Stimulated activated CD8-positive, alpha-beta memory T cell treated with anti-CD3 and anti-CD28 coated beads, Interleukin-7, amount 100 ng/mL, for 1 hour (primary cell): ENCODE measurements at places on chromosomes 4 and X.

DNA sequence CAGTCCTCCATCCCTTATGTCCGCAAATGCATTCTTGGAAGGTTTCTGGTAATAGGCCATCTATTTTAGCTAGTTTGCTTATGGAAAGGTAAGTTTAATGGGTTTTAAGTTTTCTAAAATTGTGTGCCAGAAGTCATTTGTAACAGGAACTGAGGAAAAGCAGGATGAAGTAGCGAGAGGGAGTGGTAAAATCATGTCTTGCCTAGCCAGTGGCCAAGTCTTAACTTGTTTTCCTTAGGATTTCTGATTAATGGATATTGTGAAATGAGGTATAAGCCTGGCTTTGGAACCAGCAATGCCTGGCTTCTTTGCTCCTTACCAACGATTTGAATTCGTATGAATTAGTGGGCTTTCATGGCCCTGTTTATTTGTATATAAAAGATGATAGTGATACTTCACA, 7.3 kb downstream of the SEC24B start:
- DNase-seq, result no peak

DNA sequence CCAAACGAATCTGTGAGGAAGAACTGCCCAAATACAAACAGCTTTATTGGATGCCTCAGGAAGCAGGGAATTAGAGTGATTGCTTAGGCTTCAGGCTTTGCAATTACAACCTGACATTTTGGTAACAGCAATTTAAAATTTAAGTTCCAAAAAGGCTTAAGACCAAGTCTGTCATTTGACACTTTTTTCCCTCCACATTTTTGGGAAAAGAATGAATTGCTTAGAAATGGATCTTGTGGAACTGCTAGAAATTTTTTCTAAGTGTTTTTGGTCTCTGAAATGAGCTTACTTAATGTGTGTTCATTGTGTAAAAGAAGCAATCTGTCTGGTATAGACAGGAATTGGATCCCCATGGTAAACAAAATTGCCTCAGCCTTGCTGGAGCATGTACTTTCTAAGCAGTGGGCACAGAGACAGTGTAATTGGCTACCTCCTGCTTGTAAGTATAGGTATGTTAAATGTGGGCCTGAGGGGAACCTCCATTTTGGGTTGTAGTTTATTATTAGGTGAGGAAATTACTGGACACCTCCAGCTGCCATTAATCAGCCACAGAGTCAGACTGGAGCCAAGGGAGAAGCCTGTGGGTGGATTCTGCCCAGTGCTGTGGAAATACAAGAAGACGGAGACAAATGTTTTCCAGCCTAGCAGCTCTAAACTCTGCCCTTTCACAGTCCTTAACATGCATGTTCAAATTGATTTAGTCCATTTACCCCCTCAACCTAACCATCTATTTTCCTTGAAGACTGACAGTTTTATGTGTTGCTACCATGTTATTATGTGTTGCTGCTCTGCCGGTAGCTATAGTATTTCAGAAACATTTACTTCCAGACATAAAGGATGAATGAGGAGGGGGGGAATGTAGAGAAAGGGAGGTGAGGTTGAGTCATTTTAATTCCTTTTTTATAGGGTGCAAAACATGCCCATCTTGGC, 473.0 kb downstream of the SPRY1 start:
- DNase-seq, result no peak

- DNase-seq, result no peak
Observed at GRCh38 chr4:44563496-44563895, 87.9 kb downstream of the YIPF7 start.

GRCh38 chr4:120691536-120691935, 231.0 kb downstream of the PRDM5 start:
- DNase-seq, result no peak

DNA sequence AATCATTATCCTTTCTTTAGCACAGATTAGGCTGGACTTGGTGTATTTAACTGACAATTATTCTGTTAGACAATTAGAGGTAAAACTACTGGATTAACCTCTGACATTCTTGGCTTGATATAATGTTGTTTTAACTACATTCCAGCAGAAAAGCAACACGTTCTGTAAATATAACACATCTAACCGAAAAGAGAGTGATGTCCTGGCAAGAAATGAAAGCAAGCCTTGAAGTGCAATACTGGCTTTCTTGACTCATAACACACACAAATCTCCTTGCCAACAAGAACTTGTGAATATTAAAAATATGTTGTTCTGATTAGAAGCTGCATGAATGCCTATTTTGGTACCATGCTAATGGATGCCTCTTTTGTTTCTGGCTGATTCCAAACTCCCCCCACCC, 76.4 kb downstream of the EFHC2 start:
- DNase-seq, result no peak

DNA sequence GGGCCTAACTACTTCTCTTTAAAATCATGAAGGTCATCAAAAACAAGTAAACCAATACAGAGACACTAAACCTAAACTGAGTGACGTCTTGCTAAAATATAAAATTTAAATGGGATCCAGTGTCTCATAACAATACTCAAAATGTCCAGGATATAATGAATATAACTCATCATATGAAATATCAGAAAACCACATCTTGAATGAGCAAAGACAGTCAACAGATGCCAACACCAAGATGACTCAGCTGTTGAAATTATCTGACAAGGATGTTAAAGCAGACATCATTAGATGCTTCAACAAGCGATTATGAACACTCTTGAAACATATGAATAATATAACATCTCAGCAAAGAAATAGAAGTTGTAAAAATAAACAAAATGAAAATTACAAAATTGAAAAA, 8.3 kb downstream of the NAP1L2 start:
- no peak for DNase-seq

GRCh38 chrX:144334577-144334976, 450.7 kb downstream of the UBE2NL start:
- no peak for DNase-seq

GRCh38 chr4:137310593-137311490, 221.5 kb downstream of the PCDH18 start:
- no peak for DNase-seq

- DNase-seq, result no peak
Observed at GRCh38 chr4:183266371-183266770, 53.7 kb downstream of the CLDN22 start.

DNA sequence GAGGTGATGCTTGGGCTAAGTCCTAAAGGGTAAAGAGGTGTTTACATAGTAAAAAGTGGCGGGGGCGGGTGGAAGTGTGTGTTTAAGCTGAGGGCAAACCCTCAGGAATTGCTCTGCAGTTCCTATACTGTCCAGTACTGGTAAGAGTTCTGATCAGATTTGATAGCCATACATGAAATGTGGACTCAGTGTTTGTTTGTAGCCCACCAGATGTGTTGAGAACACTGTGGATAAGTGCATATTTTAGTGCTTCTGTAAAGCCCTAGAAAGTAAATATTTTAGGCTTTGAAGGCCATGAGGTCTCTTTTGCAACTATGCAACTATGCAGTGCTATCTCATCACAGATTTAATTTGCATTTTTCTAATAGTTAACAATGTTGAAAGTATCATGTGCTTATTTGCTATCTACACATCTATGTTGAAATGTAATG, 80.7 kb upstream of the EOLA2 start:
- DNase-seq, result no peak

DNA sequence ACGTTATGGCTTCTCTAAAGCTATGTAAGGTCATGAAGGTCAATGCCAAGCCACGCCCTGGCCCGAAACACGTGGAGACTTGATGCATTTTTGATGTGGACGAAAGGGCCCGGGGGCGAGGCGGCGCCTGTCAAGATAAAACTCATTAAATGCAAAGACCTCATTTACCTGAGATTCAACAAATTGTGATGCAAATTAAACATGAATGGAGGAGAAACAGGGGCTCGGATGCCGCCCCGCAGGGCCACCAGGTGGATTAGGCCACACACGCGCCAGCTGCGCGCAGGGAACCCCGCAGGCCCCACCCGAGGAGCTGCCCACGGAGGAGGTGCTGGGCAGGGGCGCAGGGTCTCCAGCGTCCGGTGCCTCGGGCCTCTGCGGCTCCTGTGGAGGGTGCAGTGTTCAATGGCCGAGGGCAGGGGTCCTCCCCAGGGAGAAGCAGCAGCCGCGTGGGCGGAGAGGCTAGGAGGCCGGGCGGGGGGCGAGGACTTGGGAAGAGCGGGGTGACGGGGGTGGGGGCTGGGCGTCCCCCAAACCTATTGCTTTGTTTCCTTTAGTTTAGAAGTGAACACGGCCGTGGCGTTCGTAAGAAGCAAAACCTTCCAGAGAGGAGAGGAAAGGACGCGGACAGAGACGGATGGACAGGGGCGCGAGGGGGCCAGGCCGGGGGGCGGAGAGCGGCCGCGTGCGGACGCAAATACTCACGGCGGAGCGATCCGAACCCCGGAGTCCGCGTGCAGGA, 40.4 kb downstream of the CPLX1 start:
- DNase-seq, result no peak

GRCh38 chr4:102493794-102494193, 7.4 kb upstream of the NFKB1 start:
- DNase-seq, result no peak

GRCh38 chrX:105375816-105376215, 155.3 kb upstream of the TEX13A start:
- DNase-seq, result no peak

- no peak for DNase-seq
Observed at GRCh38 chrX:18351784-18352183, 2.7 kb downstream of the SCML2 start.

- no peak for DNase-seq
Observed at GRCh38 chr4:1872870-1873269, 1.7 kb downstream of the NSD2 start.

GRCh38 chr4:75530556-75531322, 16.5 kb downstream of the THAP6 start:
- no peak for DNase-seq

DNA sequence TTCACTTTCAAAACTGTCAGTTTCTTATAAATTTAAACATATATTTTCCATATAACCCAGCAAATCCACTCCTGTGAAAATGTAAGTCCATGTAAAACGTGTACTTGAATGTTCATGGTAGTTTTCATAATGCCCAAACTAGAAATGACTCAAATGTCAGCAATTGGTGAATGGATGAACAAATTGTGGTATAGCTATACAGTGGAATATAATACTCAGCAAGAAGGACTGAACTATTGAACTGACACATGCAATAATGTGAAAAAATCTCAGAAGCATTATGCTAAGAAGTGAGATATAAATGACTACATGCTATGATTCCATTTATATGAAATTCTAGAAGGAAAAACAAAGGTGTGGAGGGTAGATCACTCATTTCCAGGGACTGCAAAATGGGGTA, 52.2 kb downstream of the USP53 start:
- no peak for DNase-seq
